ENCODE measurements at places on chromosomes 6 and 20. TPM values are rescaled to one million over a fixed set of nuclear protein-coding genes. Genes with fewer than 3 reads are reported as not detected.

GRCh38 chr6:20483887-20484497 lies 50.3 kb upstream of the CDKAL1 start:
- H3K27ac ChIP-seq, result no peak overlapping the region
- no peaks in the 10 kb centered on the region for H3K4me1 ChIP-seq
- no peaks in the 10 kb centered on the region for H3K27me3 ChIP-seq
- peaks cover 93% of the 10 kb centered on the region for H3K36me3 ChIP-seq

DNA sequence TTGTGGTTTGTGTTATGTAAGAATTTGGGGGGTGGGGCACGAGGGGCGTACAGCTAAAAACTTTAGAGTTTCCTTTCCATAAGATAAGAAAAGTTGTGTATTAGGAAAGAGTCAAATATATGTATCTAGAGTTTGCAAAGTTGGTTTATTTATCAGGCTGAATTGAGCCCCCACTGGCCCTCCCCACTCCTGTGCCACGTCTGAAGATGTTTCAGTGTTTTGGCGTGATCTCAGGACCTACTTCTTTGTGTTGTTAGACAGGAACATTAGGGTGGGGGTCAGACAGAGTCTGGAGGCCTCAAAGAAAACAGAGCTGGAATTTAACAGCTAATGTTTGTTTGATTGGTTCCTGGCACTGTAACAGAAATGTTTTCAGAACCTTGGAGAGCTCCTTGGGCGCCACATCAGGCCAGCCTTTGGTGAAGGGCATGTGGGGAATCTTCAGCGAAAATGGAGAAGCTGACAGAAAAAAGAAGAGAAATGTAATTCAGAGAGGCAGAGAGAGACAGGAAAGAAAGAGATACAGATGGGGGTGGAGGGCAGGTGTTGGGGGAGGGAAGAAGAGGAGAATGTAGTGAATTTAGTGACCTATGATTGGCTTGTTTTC lies 674 bp downstream of the NRSN1 start:
- peak overlapping the region; percentile 64 for H3K4me3 ChIP-seq
- peak; percentile 73 for DNase-seq
- H3K4me1 ChIP-seq, result no peaks in the 10 kb centered on the region
- no peaks in the 10 kb centered on the region for H3K36me3 ChIP-seq

- no peak overlapping the region for H3K4me3 ChIP-seq
- DNase-seq, result no peak
- H3K27ac ChIP-seq, result no peak overlapping the region
Observed at GRCh38 chr6:156747715-156748114, 29.5 kb upstream of the ARID1B start.

- no peak overlapping the region for H3K4me3 ChIP-seq
- no peaks in the 10 kb centered on the region for H3K27me3 ChIP-seq
- DNase-seq, result no peak
Observed at GRCh38 chr6:130303431-130303830, 62.4 kb upstream of the TMEM200A start.

- no peaks in the 10 kb centered on the region for H3K36me3 ChIP-seq
- no peaks in the 10 kb centered on the region for H3K4me1 ChIP-seq
- no peak overlapping the region for H3K27ac ChIP-seq
- no peaks in the 10 kb centered on the region for H3K27me3 ChIP-seq
- H3K4me3 ChIP-seq, result no peak overlapping the region
- DNase-seq, result no peak
Observed at GRCh38 chr6:14658030-14658429, 540.5 kb downstream of the CD83 start.

DNA sequence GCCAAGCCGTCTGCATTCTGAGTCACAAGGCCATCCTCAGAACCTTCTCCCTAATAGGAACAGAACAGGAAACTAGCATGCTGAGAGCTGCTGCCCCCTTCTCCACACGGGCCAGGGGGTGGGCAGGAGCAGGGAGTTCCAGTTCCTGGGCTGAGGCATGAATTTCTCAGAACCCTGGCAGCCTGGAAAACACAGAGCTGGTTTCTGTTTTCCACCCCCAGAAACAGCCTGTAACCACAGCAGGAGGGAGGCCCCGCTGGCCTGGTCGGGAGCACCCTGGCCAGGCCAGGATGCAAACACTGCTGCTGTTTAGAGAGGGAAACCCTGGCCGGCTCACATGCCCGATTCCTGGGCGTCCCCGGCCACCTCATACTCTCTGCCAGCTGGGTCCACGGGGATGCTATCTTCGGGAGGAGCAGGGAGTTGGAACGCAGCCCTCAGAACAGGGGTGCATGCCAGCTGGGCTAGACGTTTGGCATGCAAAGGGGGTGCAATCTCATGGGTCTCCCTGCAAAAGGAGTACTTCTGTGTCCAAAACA lies 130.1 kb downstream of the NFATC2 start:
- no peaks in the 10 kb centered on the region for H3K27me3 ChIP-seq
- no peaks in the 10 kb centered on the region for H3K4me1 ChIP-seq
- no peaks in the 10 kb centered on the region for H3K36me3 ChIP-seq
- no peak for DNase-seq

GRCh38 chr6:73962884-73963283 lies 266.9 kb downstream of the CD109 start:
- no peaks in the 10 kb centered on the region for H3K4me1 ChIP-seq
- no peak overlapping the region for H3K4me3 ChIP-seq
- no peaks in the 10 kb centered on the region for H3K27me3 ChIP-seq
- no peak overlapping the region for H3K27ac ChIP-seq
- no peaks in the 10 kb centered on the region for H3K36me3 ChIP-seq

- no peak overlapping the region for H3K4me3 ChIP-seq
- H3K27me3 ChIP-seq, result no peaks in the 10 kb centered on the region
- H3K4me1 ChIP-seq, result no peaks in the 10 kb centered on the region
- H3K27ac ChIP-seq, result no peak overlapping the region
Observed at GRCh38 chr6:81075974-81076373, 676.5 kb downstream of the TENT5A start.

DNA sequence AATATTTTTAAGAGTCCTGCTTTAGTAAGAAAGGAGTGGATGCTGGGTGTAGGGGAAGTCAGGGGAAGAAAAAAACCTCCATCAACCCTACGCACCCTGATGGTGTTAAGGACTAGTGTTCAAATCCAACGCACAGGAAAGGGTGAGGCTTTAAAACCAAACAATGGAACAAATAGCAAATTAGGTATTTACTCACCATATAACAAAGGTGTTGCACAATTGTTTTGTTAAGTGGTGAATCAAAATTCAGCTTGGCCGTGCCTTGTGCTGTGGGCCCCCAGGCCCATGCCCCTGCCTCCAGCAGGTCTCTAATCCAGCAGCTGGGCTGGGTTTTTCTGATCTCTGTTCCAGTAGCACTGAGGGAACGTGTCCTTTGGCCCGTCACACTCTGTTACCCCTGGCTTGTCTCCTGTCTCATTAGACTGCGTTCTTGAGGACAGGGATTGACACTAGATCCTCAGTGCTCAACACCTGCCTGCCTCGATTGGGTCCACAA lies 11.8 kb downstream of the FAM83D start:
- H3K4me3 ChIP-seq, result no peak overlapping the region
- H3K36me3 ChIP-seq, result peaks cover 58% of the 10 kb centered on the region
- no peak overlapping the region for H3K27ac ChIP-seq

GRCh38 chr6:161481786-161482516 lies 208.1 kb upstream of the AGPAT4 start:
- H3K4me1 ChIP-seq, result no peaks in the 10 kb centered on the region
- H3K27ac ChIP-seq, result no peak overlapping the region
- H3K4me3 ChIP-seq, result no peak overlapping the region
- no peak for DNase-seq
- H3K36me3 ChIP-seq, result no peaks in the 10 kb centered on the region

DNA sequence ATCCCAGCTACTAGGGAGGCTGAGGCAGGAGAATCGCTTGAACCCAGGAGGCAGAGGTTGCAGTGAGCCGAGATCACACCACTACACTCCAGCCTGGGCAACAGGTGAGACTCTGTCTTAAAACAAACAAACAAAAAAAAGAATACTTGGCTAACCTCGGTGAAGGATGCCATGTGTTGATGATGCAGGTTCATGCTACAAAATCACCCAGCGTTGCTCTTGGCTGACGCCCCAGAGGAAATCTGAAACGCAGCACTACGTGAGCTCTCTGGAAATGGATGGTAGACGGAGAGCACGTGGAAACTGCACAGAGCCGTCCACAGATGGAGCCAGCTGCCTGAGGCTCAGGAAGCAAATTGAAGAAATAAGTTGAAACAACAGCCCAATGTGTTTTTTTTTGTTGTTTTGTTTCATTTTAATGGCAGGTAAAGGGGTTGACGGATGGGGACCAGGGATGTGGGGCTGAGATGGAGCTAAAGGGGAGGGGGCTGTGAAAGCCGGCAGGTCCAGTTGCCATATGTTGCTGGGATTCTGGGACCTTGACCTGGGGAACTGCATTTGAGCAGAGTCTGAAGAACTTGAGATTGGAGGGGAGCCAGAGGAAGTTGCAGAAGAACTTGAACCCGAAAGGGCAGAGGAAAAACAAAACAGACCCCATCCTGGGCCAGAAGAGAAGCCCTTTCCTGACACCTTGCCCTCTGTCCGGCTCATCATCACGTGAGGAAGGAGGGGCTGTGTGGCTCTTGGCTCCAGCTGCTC lies 12.8 kb upstream of the MANBAL start:
- no peaks in the 10 kb centered on the region for H3K36me3 ChIP-seq
- no peaks in the 10 kb centered on the region for H3K4me1 ChIP-seq
- no peak overlapping the region for H3K27ac ChIP-seq
- H3K27me3 ChIP-seq, result no peaks in the 10 kb centered on the region
- no peak overlapping the region for H3K4me3 ChIP-seq

DNA sequence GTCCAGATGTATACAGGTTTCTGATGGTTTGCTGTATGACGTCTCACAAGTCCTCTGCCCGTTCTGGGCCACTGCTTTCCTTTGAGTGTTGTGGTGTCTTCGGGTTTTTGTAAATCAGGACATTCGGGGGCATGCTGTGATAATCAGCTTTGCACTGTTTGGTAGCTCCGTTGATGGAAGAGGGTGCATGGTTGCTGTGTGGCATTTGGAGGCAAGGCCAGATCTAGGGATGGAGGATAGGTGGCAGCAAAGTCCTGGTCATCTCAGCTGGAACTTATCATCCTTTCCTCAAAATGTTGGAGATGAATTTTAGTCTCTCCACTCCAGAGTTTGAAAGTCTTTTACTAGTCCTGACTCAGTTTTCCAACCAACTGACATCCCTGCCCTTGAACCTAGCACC lies 91.0 kb downstream of the SCP2D1 start:
- no peaks in the 10 kb centered on the region for H3K27me3 ChIP-seq
- H3K4me1 ChIP-seq, result peaks cover 3% of the 10 kb centered on the region
- H3K36me3 ChIP-seq, result no peaks in the 10 kb centered on the region
- H3K4me3 ChIP-seq, result no peak overlapping the region

- H3K4me3 ChIP-seq, result no peak overlapping the region
- H3K36me3 ChIP-seq, result peaks cover 8% of the 10 kb centered on the region
- H3K27me3 ChIP-seq, result no peaks in the 10 kb centered on the region
- DNase-seq, result no peak
Observed at GRCh38 chr20:63330084-63330760, 30.9 kb downstream of the CHRNA4 start.

DNA sequence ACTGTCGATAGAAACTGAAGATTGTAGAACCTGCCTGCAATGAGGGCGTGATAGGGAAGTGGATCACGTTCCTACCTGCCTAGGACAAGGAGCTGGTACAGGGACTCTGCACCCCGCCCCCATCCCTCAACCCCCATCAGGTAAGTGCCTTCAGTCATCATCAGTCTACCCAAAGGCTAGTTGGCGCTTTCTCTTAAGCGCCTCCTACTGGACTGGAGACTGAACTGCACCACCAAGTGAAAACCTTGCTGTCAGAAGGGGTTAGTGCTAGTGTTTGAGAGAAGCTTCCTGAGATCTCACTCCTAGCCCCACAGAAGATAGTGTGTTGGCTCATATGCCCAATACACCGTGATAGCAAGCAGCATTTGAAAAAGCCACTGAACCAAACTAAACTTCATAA lies 706.5 kb upstream of the MAN1A1 start:
- DNase-seq, result peak; percentile 67
- H3K4me1 ChIP-seq, result no peaks in the 10 kb centered on the region
- H3K4me3 ChIP-seq, result no peak overlapping the region
- peaks cover 5% of the 10 kb centered on the region for H3K36me3 ChIP-seq
- no peaks in the 10 kb centered on the region for H3K27me3 ChIP-seq

- H3K36me3 ChIP-seq, result no peaks in the 10 kb centered on the region
- DNase-seq, result no peak
- H3K4me3 ChIP-seq, result no peak overlapping the region
Observed at GRCh38 chr20:10800288-10800687, 126.5 kb upstream of the JAG1 start.

GRCh38 chr20:50385733-50386640 lies 124.2 kb upstream of the PTPN1 start:
- H3K4me1 ChIP-seq, result no peaks in the 10 kb centered on the region
- H3K27ac ChIP-seq, result no peak overlapping the region
- no peaks in the 10 kb centered on the region for H3K36me3 ChIP-seq
- DNase-seq, result no peak

DNA sequence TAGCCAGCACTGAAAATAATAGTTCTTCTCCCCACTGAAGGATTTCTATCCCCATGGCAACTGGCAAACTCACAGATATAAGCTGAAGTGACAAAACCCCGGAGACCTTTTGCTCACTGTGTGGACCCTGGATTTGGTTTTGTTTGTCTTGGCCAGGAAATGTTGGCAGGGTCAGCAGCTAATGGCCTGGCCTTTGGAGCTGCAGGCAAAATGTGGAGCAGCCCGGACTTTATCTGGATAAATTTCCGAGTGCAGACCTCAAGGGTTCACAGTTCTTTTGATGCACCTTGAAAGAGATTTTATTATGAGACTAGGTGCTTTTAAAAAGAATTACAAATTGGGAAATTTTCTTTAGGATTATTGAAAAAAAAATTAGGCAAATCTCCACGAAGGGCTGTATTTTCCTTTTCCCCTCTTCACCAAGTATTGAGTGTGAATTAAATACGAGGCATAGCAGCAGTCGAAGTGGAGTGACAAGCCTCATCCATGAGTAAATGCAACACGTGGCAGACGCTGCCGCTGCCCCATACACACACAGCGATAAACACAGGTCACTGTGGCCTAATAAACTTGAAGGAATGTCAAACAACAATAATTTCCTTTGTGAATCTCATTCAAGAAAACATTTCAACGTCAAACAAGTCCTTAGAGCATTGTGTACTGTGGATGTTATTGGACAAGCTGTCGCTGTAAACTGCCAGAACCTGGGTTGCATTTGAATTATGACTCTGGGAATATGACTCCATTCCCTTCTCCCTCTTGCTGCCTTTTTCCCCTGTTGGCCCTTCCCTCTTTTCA lies 35.1 kb upstream of the CCN6 start:
- no peaks in the 10 kb centered on the region for H3K4me1 ChIP-seq
- peaks cover 4% of the 10 kb centered on the region for H3K36me3 ChIP-seq
- H3K4me3 ChIP-seq, result no peak overlapping the region
- H3K27me3 ChIP-seq, result no peaks in the 10 kb centered on the region

GRCh38 chr6:85490516-85491248 lies 40.8 kb downstream of the NT5E start:
- H3K27ac ChIP-seq, result no peak overlapping the region
- H3K36me3 ChIP-seq, result no peaks in the 10 kb centered on the region
- H3K4me1 ChIP-seq, result no peaks in the 10 kb centered on the region
- H3K4me3 ChIP-seq, result no peak overlapping the region
- no peaks in the 10 kb centered on the region for H3K27me3 ChIP-seq

- no peak overlapping the region for H3K4me3 ChIP-seq
- H3K27me3 ChIP-seq, result no peaks in the 10 kb centered on the region
- H3K27ac ChIP-seq, result no peak overlapping the region
- no peaks in the 10 kb centered on the region for H3K4me1 ChIP-seq
- no peaks in the 10 kb centered on the region for H3K36me3 ChIP-seq
Observed at GRCh38 chr6:119891206-119891605, 541.6 kb upstream of the MAN1A1 start.

The ABHD16B gene
- total RNA-seq, result not detected

The DDX39B gene
- total RNA-seq, result 813 TPM

The ZC2HC1B gene
- total RNA-seq, result not detected

The C6orf118 gene
- total RNA-seq, result not detected

The OR12D3 gene
- not detected for total RNA-seq

The TXNDC5 gene
- 127 TPM for total RNA-seq

The GPR6 gene
- total RNA-seq, result 0.20 TPM

The FAM209B gene
- total RNA-seq, result 0.92 TPM

The MMS22L gene
- 52.8 TPM for total RNA-seq

The EGFL8 gene
- total RNA-seq, result 27.2 TPM

The MDFI gene
- total RNA-seq, result 40.9 TPM

The LPA gene
- total RNA-seq, result 0.15 TPM
